ENCODE measurements at places on chromosomes 4 and X.

GRCh38 chrX:70504772-70505450 lies 60.3 kb downstream of the DLG3 start:
- DNase-seq = no peak

GRCh38 chrX:111259559-111259958 lies 10.7 kb downstream of the CAPN6 start:
- DNase-seq = no peak

GRCh38 chr4:17072483-17072882 lies 174.0 kb upstream of the LDB2 start:
- no peak for DNase-seq

DNA sequence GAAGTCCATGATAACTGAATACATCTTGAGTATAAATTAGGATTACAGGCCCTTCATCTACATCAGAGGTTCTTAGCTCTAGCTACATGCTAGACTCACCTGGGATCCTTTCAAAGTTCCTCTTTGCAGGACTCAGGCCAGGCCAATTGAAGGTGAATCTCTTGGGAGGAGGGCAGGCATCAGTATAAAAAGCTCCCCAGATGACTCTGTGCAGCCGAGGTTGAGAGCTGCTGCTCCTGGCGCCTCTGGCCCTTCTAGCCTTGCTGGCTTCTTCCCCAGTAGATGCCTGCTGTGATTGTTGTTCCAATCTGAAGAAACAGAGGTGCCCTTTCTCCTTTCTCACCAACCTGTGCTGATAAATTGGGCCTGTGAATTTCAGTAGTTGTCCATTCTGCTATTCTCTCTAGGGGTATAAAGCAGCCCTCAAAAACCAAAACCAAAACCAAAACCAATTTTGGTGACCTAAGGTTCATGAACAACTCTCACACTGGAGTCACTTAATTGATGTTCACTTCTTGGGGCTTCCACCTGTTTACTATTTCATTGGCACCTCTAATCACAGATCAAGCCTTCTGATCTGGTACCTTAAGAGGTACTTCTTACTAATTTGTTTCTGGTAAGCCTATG lies 78.7 kb downstream of the SUPT20HL2 start:
- no peak for DNase-seq

GRCh38 chrX:3757510-3758025 lies 44.1 kb upstream of the PRKX start:
- no peak for DNase-seq

- DNase-seq = no peak
These were observed 51.0 kb downstream of the NSG1 start for GRCh38 chr4:4437798-4438470.

- no peak for DNase-seq
These were observed 131.7 kb downstream of the EPHA5 start for GRCh38 chr4:65538571-65538970.

DNA sequence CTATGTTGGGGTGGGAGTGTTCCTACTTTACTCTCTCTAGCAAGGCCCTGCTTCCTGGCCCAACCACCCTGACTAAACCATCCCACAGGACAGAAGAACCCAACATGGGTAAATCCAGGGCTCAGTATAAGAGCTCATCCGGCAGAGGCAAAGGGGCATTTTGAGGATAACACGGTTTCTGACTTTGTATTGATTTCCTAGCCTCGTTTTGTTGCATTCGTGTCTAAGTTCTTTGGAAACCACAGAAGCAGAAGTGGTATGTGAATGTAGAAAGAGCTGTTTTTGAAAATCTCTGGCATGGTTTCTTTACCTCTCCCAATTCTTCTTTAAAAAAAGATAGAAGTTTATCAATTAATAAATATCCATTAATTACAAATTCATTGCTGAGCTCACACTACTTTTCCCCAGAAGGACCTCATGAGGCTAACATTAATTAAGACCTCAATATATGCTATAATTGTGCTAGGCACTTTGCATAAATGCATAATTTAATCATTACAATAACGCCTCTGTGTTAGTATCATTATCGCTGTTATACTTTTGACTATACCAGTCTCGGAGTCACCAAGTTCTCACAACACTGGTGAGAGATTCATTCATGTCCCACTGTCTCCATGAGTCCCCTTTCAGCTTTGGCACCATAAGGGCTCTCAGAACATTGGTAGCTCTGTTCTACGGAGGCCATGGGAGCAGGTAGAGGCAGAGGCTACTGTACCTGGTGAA lies 5.8 kb upstream of the CLNK start:
- DNase-seq = no peak

- no peak for DNase-seq
These were observed 518.3 kb upstream of the AGA start for GRCh38 chr4:177960566-177960965.

DNA sequence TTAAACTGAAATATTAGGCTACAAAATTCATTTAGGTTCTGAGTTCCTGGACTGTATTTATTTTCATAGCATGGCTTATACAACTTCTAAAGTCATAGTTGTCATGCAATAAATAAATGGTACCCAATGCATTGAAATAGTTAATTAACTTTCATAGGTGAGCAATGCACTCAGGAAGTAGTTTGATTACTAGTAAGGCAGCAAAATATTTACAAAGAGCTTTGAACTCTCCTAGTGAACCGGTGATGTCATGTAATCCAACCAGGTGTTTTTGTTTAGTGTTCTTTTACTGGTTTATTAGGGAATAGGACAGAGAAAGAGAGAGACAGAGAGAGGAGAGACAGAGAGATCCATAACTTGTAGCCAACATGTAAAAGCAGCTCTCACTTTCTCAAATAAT lies 228.6 kb upstream of the CTSO start:
- no peak for DNase-seq

- no peak for DNase-seq
These were observed 87.3 kb downstream of the STPG2 start for GRCh38 chr4:98055800-98056501.

DNA sequence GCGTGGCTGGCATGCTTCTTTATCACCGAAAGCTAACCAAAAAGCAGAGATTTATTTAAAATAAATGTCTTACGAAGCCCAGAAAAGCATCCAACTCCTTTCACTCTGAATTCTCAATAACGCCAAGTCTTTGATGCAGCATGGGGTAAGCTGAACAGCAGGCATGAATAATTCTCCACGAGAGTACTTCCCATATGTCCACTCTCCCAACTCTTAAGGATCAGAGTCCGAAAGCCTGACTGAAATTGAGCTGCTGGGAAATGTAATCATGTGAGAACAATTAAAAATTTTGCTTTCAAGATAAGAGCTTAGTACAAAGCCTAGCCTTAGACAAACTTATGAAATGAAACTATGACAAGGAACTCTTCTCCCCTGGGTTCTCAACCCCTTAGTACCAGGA lies 7.5 kb upstream of the SLC39A8 start:
- no peak for DNase-seq

GRCh38 chr4:6341696-6342095 lies 72.0 kb downstream of the WFS1 start:
- DNase-seq = no peak

GRCh38 chrX:13428053-13428786 lies 108.4 kb upstream of the ATXN3L start:
- no peak for DNase-seq

DNA sequence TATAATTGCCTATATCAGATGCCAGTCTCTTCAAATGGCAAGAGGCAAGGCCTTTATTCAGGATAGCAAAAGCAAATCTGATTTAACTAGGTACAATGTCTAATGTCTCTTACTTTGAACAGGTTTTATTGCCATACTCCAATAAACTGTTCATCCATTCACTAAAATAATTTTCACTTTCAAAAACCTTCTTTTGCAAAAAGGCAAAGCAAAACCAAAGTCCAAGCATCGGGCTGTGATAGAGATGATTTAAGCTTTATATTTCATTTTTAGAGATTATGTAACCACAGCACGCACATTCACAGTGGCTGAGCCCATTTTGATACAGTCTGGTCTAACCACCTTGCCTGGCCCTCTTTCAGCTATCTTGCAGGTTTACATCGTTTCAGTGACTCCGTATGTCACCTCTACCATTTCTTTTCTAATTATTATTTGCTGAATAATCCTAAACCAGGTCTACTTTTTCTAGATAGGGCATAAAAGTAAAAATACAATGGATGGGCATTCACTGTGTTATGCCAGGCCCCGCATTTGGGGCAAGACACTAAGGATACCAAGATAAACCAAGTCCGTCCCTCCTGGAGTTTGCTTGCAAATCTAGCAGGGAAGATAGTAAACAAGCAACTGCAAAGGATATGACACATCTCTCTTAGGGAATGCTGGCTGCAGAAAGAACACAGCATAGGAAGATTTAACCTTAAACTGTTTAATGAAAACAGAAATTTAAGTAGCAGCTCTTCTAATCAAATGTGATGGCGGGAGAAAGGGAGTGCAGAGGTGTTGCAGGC lies 1.8 kb downstream of the CASP3 start:
- DNase-seq = no peak

DNA sequence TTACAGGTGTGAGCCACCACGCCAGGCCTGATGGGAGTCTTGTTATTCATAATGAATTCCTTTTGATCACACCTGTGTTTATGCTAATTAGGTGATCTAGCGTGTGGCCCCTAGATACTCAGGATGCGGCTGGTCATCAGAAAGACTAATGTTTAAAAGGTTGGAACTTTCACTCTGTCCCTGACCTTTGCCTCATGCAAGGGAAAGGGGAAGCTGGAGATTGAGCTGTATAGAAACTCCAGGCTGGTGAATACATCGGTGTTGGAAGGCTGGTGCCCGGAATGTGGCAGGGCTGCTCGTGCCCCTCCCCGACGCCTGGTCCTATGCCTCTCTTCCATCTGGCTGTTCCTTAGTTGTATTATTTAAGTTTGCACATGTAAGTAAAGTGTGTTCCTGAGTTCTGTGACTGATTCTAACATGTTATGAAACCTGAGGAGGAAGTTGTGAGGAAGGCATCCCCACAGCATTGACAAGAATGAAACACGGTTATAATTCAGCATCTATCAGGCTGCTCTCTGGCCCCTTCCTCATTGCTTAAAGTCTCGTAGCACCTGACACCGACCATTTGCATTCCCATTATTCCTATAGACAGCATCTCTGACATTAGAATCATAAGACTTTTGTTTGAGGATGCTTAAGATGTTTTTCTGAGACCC lies 28.9 kb downstream of the CASP3 start:
- DNase-seq = no peak

- DNase-seq = no peak
These were observed 781.2 kb upstream of the DIAPH2 start for GRCh38 chrX:95903490-95903889.

- DNase-seq = no peak
These were observed 52.1 kb upstream of the NDST4 start for GRCh38 chr4:115165503-115165902.
